ENCODE measurements at places on chromosomes 4 and X.

GRCh38 chr4:166635367-166635766 is 598.9 kb downstream of the SPOCK3 start:
- DNase-seq = no peak

GRCh38 chr4:26264109-26264508 is 56.7 kb upstream of the RBPJ start:
- no peak for DNase-seq

GRCh38 chrX:36961590-36961989 is 46.6 kb upstream of the FAM47C start:
- no peak for DNase-seq

DNA sequence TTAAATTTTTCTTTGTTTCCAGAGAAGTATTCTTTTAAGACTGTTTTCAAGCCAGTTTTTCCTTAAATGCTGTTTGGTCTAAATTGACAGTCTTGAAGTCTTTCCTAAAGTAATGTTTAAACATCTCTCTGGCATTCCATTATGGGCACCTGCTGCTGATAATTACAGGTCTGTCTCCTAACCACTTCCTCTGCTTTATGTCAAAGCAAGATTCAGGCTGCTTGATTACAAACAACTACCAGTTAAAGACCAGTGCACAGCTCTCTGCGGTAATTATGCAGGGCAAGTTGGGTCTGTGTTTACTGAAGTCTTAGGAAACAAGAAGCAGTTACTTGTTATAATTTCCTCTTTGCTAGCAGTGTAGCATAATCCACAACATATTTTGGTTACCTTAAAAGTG is 17.6 kb downstream of the UNC5C start:
- no peak for DNase-seq
